ENCODE measurements at places on chromosomes 6 and 20. TPM values are rescaled to one million over a fixed set of nuclear protein-coding genes. Genes with fewer than 3 reads are reported as not detected.
A peak's percentile ranks its signal among the peaks of the same experiment; 100 is the strongest.

GRCh38 chr20:3935295-3935955 is 46.2 kb downstream of the PANK2 start:
- no peak for DNase-seq

- DNase-seq: peak; percentile 73
Measured at GRCh38 chr20:25310268-25310920, 62.5 kb downstream of the PYGB start.

- DNase-seq: no peak
Measured at GRCh38 chr20:8310618-8311017, 178.6 kb downstream of the PLCB1 start.

DNA sequence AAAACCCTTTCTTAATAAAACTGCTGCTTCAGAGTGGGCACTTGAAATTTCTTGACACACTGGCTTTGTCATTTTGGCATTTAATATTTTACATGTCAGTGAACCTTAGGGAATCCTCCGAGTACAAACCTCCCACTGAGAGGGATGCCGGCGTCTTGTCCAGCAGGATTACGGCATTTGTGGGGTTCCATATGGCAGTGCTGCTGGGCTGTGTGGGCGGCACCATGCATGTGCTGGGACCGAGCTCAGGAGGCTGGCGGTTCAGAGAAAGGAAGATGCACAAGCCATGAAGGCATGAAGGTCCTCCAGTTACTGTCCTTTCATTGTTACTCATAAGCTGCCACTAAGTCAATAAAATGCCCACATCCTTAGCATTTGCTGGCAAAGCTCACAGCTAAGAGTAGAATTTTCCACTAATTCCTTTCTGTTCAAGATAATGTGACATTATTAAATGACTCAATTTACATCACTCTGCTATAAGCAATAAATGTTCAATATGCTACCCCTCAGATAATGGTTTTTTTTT is 61.4 kb downstream of the LY86 start:
- no peak for DNase-seq

GRCh38 chr20:43650997-43651525 is 15.9 kb upstream of the MYBL2 start:
- DNase-seq: no peak

- DNase-seq: no peak
Measured at GRCh38 chr6:27312146-27312949, at the start of gene POM121L2. Gene POM121L2, minus strand, starts transcription at chr6:27312273. Its CDS starts 103 bp downstream, at chr6:27312170.

GRCh38 chr6:90144396-90144795 is 152.2 kb downstream of the BACH2 start:
- DNase-seq: no peak

- no peak for DNase-seq
Measured at GRCh38 chr6:110859335-110859792, 15.2 kb upstream of the AMD1 start.

GRCh38 chr6:35366204-35366596 is 23.8 kb downstream of the PPARD start:
- DNase-seq: no peak

DNA sequence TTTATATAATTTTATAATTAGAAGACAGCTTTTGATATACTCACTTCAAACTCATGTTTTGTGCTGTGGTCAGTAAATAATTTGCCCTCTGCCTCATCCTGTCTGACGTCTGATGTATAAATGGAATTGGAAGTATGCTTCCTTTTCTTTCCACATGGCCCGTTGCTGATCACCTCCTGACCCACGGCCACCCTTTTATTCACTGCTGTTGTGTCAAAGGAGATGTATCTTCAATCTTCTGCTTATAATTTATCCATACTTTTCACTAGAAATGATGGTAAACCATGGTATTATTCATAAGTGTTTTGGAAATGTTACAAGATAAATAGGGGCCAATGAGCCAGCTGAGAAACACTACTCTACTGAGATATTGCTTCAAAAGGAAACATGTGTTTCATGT is 841.8 kb downstream of the PHF3 start:
- DNase-seq: no peak

DNA sequence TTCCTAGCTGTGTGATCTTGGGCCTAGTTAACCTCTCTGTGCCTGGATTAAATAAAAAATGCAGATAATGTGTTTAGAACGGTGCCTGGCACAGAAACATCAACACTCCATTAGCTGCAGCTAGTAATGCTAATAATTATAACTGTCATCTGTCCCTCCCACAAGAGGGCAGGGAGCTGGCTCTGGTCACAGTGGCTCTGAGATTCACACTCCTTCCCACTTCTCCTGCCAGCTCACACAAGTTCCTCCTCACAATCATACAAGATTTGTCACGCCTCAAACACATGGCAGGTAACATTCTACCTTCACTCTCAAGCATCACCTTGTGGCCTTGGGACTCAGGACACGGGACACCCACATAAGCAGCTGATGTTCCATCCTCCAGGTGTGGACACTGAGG is 2.4 kb downstream of the ADA start:
- no peak for DNase-seq

DNA sequence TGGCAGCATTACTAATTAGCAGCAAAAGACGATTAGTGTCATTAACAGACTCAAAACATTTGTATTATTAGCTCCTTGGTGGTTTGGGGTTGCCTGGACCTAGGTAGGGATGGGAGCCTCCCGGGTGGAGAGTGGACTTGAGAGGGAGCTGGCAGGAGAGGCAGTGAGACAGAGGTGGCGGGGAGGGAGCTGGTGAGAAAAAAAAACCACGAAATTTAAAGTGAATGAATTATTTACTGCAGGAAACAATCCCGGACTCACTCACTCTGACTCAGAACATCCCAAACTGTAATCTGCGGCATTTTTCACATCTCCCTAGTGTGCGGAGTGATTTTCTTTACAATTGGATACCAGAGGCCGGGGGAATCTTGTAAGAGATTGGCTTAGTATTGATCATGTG is 14.3 kb upstream of the CDH22 start:
- DNase-seq: no peak

- DNase-seq: no peak
Measured at GRCh38 chr6:83247471-83247870, 54.3 kb downstream of the RWDD2A start.

GRCh38 chr6:158083455-158084325 is 84.4 kb downstream of the SERAC1 start:
- DNase-seq: no peak

- no peak for DNase-seq
Measured at GRCh38 chr6:66866801-66867200, 1159.8 kb upstream of the EYS start.

DNA sequence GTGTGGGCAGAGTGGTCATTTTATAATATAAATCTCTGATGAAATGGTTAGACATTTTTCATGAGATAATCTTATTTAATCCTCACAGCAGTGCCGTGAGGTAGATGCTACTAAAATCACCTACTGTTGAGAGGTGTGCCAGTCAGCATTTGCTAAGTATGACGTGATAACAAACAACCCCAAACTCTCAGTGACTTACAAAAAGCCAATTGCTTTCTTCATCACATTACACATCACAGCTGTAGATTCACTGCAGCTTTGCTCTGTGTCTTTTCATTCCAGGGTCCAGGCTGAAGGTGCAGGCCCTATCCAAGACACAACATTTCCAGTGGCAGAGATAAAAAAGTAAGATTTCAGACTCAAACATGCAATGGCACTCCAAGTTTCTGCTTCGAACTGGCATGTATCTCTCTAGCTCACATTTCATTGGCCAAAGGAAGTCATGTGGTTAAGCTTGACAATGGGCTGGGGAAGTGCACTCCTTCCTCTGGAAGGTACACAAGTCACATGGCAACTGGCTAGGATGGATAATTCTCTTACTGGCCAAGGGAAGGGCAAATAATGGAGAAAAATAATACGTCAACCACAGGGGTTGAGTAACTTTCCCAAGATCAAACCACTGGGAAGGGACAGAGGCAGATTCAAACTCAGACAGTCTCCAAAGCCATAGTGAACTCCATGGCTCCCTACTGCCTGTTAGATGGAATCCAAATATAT is 69.5 kb upstream of the EPB41L1 start:
- no peak for DNase-seq

- DNase-seq: no peak
Measured at GRCh38 chr20:38239441-38239840, 21.1 kb downstream of the KIAA1755 start.

DNA sequence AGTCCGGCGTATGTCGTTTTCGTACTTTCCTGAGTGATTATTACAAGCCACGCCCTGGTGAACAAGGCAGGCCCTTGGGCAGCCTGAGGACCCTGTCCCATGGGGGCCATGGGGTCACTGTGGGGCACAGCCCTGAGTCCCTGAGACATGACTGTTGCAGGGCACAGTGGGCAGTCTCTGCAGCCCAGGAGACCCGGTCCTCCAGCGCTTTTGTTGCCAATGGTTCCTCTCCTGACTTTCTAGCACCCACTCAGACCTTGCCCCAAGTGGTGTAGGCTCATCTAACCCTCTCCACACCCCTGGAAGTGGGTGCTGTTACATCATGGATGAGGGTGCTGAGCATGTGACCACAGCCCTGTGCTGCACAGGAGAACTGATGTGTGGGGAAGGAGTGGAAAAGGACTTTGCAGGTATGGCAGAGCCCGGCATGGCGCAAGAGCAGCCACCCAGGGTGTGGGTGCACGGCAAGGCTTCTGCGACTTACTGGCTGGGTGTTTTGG is 319.5 kb downstream of the TAF4 start:
- DNase-seq: no peak

DNA sequence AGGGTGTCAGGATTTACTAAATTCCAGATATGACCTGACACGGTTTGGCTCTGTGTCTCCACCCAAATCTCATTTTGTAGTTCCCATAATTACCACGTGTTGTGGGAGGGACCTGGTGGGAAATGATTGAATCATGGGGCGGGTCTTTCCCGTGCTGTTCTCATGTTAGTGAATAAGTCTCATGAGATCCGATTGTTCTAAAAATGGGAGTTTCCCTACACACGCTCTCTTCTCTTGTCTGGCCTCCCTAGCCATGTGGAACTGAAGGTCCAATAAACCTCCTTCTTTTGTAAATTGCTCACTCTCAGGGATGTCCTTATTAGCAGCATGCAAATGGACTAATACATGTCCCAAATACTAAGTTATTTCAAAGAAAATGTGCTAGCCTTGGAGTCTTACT is 121.1 kb downstream of the CENPW start:
- no peak for DNase-seq

DNA sequence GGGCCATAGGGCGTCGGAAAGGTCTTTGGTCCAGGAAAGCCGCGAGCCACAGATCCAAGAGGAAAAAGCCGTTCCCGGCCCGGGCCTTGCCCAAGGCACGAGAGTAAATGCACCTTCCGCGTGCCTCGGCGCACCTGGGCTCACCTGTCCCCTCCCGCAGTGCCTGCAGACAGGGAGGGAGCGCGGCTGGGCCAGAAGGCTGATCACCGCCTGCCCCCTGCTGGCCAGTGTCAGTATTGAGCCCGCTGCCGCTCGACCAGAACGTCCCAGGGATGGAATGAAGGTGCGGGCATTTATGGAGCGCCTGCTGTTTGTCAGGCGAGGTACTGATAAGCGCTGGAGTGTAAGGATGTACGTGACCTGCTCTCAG is 679 bp upstream of the LPIN3 start:
- DNase-seq: peak; percentile 93

- DNase-seq: peak; percentile 65
Measured at GRCh38 chr6:30006170-30007131, 54.6 kb upstream of the POLR1H start.

GRCh38 chr6:123022975-123023374 is 26.9 kb downstream of the CLVS2 start:
- no peak for DNase-seq

GRCh38 chr6:80517525-80517924 is 411.1 kb downstream of the BCKDHB start:
- no peak for DNase-seq

- no peak for DNase-seq
Measured at GRCh38 chr6:13304580-13305260, 23.6 kb downstream of the TBC1D7 start.

- DNase-seq: no peak
Measured at GRCh38 chr6:104639668-104640067, 220.1 kb downstream of the HACE1 start.

DNA sequence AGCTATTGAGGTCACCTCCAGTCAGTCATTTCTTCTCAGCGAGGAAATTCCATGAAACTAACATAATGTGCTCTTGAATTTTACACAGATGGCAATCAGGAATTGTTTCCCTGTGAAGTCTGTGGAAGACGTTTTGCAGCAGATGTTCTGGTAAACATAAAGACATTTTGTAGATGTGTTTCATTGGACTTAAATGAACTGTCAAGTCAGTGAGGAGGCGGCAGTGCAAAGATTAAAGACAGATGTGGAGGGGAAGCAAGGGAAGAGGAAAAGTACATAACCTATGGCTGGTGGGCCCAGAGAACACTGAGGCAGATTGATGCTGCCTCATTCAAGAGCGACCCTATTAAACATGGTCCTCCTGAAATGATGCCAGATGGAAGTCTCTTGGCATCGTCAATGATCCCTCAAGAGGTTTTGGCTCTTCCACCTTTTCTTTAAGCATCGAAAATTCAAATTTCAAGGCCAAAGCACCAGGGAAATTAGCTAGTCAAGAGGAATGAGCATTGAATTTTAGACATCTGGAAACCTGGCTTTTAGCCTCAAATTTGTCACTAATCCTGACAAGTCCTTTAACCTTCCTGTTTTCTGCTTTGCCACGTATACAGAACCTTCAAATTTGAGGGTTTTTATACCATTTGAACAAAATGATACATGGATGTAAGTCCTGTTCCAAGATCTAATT is 20.1 kb downstream of the ZC2HC1B start:
- no peak for DNase-seq

DNA sequence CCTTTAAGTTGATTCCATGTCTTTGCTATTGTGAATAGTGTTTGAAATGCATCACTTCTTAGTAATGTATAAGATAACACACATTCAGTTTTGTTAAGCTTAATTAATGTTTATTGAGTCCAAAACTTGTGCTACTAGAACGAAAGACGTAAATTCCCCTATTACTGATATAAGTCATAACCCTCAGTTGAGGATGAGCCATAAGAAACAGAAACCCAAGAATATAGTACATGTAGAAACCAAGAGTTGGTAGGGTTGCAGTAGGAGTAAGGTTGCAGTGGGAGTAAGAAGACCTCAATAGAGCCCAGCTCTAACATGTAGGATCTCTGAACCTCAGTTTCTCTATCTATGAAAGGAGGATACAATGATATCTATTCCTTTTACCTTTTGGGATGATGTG is 19.3 kb downstream of the CITED2 start:
- DNase-seq: no peak

Gene WFDC12
- total RNA-seq: not detected

Gene SLA2
- total RNA-seq: 0.49 TPM

Gene TBXT
- not detected for total RNA-seq

Gene IL17A
- total RNA-seq: not detected

Gene WFDC10B
- not detected for total RNA-seq

Gene ZNF165
- total RNA-seq: 1.2 TPM

Gene ADAM33
- total RNA-seq: 117 TPM

Gene RAD21L1
- total RNA-seq: not detected

Gene OR2H2
- total RNA-seq: not detected

Gene FNDC1
- 13.7 TPM for total RNA-seq

Gene PPP1R18
- total RNA-seq: 93.0 TPM

Gene RIPPLY2
- total RNA-seq: 0.80 TPM

Gene OR2H1
- not detected for total RNA-seq

Gene PLCB1
- 58.5 TPM for total RNA-seq

Gene NKAIN2
- total RNA-seq: 48.4 TPM
